Activated CD4-positive, alpha-beta T cell treated with anti-CD3 and anti-CD28 coated beads for 36 hours (primary cell): ENCODE measurements at places on chromosomes 12 and 14. TPM values are rescaled to one million over a fixed set of nuclear protein-coding genes. Genes with fewer than 3 reads are reported as not detected.

The CCDC184 gene
- 0.25 TPM for total RNA-seq

The CLEC2D gene
- total RNA-seq = 212 TPM

GRCh38 chr12:91920276-91920675 lies 225.4 kb downstream of the BTG1 start:
- H3K27ac ChIP-seq = no peak overlapping the region
- H3K27me3 ChIP-seq = no peaks in the 10 kb centered on the region
- no peak for DNase-seq
- H3K4me1 ChIP-seq = peaks cover 26% of the 10 kb centered on the region
- H3K4me3 ChIP-seq = no peak overlapping the region

- peaks cover 88% of the 10 kb centered on the region for H3K4me1 ChIP-seq
- peak overlapping the region; percentile 77 for H3K4me3 ChIP-seq
- H3K27ac ChIP-seq = peak overlapping the region; percentile 99
- peaks cover 74% of the 10 kb centered on the region for H3K36me3 ChIP-seq
- peak; percentile 82 for DNase-seq
Observed at GRCh38 chr12:6959058-6959804, 8.1 kb downstream of the PTPN6 start.

DNA sequence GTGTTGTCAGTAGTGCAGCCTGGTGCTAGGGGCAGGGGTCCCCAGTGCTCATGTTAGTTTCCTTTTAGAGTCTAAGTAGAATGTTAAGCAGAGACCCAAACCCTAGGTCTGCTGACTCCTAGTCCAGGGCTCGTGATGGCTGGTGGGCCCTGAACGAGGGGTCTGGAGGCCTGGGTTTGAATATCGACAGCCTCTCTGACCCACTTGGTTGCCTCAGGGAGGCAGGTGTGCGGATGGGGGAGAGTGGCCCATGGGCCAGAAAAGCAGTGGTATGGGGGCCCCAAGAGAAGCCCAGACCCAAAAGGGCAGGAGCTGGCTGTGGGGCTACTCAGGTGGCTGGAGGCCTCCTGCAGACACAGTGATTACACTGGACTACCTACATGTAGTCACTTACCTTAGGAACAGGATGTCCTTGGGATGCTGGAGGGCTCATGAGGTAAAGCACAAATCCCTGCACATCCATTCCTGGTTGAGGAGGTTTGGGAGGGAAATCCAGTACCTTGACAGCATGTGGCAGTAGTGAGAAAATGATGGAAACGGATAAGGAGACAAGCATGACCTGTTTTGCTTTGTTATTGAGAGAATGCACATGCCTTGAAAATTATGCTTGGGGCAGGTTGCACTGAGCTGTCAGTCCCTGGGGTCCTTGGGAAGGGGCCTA lies 1.7 kb upstream of the SLC25A29 start:
- no peaks in the 10 kb centered on the region for H3K36me3 ChIP-seq
- peaks cover 14% of the 10 kb centered on the region for H3K27me3 ChIP-seq
- H3K4me3 ChIP-seq = peak overlapping the region; percentile 63
- DNase-seq = no peak

- H3K4me3 ChIP-seq = no peak overlapping the region
- no peak overlapping the region for H3K27ac ChIP-seq
- no peaks in the 10 kb centered on the region for H3K4me1 ChIP-seq
- no peaks in the 10 kb centered on the region for H3K36me3 ChIP-seq
- no peak for DNase-seq
- peaks cover 17% of the 10 kb centered on the region for H3K27me3 ChIP-seq
Observed at GRCh38 chr14:69986336-69986735, 107.1 kb downstream of the SMOC1 start.

DNA sequence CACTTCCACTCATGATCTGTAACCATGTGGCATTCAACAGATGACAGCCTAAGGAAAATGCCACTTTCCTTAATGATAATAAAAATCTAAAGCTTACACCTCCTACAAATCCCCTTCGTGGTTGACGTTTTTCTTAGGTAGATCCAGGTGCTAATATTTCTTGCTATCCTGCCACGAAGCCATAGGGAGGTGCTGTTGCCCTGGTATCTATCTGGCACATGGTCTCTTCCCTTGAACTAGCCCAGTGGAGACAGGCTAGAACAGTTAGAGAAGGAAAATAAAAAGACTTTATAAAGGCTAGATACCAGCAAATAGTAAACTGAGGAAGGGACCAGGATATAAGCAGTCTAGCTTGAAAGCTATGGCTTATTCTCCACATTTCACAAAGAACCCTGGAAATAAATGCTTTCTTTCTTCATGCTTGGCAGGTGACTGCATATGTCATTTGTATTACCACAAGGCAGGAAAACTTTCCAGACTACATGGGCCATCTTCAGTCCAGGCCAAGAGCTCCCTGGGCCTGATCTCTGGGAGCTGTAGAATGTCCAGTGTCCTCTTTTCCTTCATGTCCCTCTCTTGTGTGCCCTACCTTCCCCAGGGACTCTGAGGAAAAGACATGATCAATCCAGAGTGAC lies 15.3 kb downstream of the SPIC start:
- no peaks in the 10 kb centered on the region for H3K36me3 ChIP-seq
- H3K27ac ChIP-seq = no peak overlapping the region
- H3K4me1 ChIP-seq = no peaks in the 10 kb centered on the region
- H3K4me3 ChIP-seq = no peak overlapping the region
- DNase-seq = peak; percentile 48

- H3K27ac ChIP-seq = no peak overlapping the region
- H3K27me3 ChIP-seq = peaks cover 2% of the 10 kb centered on the region
- no peak overlapping the region for H3K4me3 ChIP-seq
- no peaks in the 10 kb centered on the region for H3K4me1 ChIP-seq
Observed at GRCh38 chr12:26077915-26078702, 46.7 kb downstream of the BHLHE41 start.
